NCI-H1436 (cell line): ENCODE measurements at places on chromosomes 7 and 10.

GRCh38 chr7:155454183-155455112 lies 3.5 kb upstream of the EN2 start:
- no peak for DNase-seq

GRCh38 chr7:38051311-38051710 lies 126.7 kb upstream of the STARD3NL start:
- DNase-seq: no peak

DNA sequence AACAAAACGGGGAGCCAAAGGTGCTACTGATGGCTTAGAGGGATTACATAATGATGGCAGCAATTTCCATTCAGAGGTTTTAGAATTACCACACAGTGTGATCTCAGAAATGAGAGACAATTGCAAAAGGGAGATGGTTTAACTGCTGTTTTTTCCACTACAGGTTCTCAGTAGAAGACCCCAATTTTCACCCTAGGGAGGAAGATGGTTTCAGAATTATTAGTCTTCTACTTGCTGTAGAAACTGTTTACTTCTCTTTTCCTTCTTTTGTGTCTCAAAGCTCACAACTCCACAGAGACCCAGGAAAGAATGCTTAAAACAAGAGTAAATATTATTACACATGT lies 226.5 kb downstream of the INHBA start:
- DNase-seq: no peak

- DNase-seq: no peak
Observed at GRCh38 chr10:49290131-49290530, 8.8 kb upstream of the C10orf71 start.

GRCh38 chr7:2726316-2727018 lies 38.5 kb downstream of the AMZ1 start:
- no peak for DNase-seq

DNA sequence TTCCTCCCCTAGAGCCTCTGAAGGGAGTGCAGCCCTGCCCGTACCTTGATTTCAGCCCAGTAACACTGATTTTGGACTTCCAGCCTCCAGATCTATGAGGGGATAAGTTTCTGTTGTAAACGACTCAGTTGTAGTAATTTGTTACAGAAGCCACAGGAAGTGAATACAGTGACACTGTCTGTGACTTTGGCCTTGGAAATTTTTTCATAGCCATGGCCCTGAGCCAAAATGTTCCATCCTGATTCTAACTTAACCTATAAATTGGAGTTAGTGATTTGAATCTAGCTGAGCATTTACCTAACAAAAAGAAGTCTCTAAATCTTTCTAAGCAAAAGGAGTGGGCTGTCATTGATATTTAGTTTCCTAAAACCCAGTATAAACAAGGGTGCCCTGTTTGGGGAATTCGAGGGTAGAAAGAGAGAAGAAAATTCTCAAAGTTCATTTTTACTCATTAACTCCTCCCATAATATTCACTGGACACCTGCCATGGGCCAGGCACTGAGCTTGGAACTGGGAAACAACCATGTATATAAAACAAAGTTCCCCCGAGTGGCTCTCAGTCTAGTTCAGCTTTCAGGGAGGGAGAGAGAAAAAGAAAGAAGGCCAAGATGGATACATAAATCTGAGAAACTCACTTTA lies 162.3 kb downstream of the SKIDA1 start:
- DNase-seq: no peak

GRCh38 chr7:38481401-38481800 lies 149.8 kb downstream of the AMPH start:
- DNase-seq: no peak

DNA sequence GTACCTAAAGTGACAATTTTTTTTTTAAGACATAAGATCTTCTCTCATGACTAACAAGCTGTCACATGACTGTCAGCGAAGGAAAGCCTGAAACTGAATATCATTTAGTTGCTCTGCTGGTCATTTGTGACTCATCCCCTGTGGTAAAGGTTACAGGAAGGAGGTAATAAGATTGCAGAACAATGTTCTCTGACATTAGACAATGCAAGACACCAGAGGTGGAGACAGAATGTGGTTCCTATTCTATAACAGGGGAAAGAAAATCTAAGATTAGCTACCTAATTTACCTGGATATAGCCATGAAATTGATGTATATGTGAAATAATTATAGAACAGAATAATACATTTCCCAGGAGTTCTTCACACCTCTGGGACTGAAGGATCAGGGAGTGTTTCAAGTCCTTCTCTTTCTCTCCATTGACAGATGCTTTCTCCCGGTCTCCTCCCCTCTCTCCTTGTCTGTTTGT lies 47.7 kb downstream of the LRGUK start:
- DNase-seq: no peak

DNA sequence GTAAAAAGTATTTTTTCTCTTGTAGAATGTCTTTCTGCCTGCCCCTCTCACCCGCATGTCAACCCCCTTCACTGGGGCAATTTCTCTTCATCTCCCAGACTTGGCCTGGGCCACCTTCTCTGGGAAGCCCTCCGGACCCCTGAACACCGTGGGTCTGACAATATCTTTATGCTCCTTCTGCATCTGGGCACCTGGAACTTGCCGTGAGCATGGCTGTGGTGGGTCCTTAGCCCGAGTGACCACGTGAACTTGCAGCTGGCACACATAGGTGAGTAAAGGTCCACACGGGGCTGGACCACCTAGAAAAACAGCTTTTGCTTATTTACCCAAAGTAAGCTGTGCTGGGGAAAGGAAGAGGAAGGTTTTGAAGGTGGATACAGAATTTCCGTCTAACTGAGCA lies 600.2 kb downstream of the DNAJB6 start:
- DNase-seq: no peak

GRCh38 chr10:71831646-71832552 lies 19.2 kb downstream of the PSAP start:
- DNase-seq: no peak

- no peak for DNase-seq
Observed at GRCh38 chr10:60439641-60440040, 50.0 kb upstream of the ANK3 start.
